LNCaP clone FGC (cell line): ENCODE measurements at places on chromosomes 5 and 9.

GRCh38 chr9:19193029-19193324 lies 37.5 kb upstream of the DENND4C start:
- no peak for DNase-seq

- DNase-seq: no peak
Measured at GRCh38 chr5:143101725-143102386, 301.6 kb downstream of the NR3C1 start.

DNA sequence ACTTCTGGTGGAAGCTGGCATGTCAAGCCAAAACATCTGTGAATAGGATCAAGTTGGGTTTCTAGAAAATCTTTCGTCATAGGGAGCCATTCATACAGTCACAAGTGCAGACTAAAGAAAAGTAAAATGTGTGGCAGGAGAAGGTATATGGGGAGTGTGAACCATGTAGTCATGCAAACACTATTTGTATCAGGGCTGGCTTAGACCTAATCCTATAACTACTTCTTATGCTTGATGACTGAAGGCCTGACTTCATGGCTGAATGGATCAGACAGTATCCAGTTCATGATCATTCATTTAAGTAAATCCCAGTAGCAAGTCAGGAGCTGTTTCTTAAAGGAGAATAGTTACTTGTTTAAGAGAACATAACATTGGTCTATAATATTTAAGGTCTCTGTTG lies 63.8 kb upstream of the DAPK1 start:
- no peak for DNase-seq

DNA sequence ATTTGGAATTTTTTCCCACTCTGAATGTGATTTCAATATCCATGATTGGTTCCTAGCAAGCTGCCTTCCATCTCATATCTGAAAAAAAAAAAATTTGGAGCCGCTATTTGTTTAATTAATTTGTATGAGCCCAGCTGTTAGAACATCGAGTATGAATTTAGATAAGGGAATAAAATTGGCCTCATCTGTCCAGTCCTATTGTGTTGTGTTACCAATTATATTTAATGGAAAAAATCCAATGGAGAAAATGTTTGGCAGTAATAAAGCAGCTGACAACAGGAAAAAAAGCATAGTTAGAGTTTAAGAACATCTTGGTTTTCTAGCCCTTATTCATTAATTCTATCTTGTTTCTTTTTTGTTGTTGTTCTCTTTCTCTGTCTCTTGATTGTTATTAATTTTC lies 735.6 kb upstream of the RIOK2 start:
- no peak for DNase-seq

DNA sequence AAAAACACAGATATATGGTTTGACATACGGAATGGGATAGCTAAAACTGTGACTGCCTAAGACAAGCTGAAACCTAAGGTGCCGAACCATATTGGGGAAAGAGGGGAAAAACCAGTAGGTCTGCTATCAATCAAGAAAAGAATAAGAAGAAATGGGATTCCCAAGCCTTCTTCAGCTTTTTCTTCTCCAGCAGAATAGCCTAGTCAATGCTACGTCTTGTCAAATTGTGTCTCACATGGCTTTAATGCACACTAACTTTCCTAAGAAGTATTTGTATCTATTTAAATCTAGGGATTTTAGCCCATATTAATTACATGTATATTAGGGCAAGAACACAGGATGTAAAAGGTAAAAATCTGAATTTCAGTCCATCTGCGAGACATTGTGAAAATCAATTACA lies 797 bp upstream of the FBXO38 start:
- no peak for DNase-seq

- no peak for DNase-seq
Measured at GRCh38 chr5:169160405-169160901, 140.5 kb downstream of the SLIT3 start.

- DNase-seq: no peak
Measured at GRCh38 chr5:16578474-16578883, 38.3 kb downstream of the RETREG1 start.

GRCh38 chr5:873328-873727 lies 19.3 kb downstream of the BRD9 start:
- DNase-seq: no peak

DNA sequence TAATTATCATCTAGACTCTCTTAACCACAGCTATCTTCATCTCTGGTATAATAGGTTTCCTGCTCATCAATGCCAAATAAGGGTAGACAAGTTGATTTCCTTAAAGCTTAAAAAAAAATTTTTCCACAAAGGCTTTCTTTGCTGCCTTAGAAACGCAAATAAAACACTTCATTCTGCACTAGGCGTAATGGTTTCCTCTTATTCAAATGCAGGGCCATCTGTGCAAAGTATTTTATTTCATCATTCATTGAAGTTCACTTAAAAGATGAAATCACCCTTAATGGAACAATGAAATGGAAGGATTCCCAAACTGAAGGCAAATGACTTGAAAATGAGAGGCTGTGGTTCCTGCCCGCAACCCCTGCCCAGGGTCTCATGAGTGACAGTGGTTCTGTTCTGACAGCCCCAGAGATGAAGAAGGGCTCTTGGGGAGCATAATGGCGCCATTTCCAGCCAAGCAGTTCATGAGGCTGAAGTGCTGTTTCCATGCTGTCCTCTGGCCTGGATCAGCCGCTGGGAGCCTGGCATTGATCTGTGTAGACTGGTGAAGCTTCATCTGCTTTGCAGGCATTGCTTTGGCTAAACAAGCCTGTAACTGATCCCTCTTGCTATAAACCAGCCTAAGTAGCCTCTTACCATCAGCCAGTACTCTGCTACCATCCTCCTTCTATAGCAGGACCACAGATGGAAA lies 276.9 kb upstream of the WWC1 start:
- no peak for DNase-seq

DNA sequence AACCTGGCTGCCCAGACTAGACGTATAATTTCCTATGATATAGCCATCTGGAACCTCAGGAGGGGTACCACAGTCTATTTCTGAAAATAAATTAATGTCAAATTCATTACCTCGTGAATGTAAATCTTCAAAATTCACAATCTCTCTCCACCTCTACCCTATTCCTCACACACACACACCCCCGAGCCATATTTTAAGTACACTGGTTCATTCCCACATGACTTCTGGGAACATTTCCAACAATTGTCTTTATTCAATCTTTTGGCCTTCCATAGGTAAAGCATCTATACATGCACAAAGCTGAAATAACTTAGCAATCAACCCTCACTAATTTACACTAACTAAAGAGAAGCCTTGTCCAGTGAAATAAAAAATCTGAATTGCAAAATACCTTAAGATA lies 32.7 kb downstream of the SUSD1 start:
- no peak for DNase-seq

GRCh38 chr5:145237843-145238242 lies 597.3 kb downstream of the PRELID2 start:
- DNase-seq: peak; percentile 22

DNA sequence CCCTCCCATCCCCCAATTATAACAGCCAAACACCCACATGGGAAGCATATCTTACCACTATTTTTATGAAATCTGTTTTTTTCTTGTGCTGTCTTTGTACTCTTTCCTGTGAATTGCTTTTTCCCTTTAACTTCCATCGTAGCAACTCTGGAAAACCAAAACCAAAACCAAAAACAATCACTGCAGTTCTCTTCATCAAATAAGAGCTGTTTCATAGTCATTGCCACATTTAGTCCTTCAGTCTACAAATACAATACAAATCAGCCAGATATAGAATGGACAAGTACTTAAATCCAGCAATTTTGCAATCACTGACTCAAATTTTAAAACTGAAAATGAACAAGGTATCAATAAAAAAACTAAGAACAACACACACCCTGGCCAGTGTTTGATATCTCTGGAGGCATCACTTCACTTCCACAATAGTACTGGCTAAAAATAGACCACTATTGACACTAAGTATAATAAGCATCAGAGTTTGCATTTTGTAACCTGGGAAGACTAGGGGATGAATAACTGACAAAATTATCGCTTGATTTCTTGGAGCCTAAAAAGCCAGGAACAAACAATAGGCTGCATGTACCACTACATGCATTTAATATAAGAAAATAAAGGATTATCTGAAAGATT lies 5.4 kb downstream of the PUM3 start:
- DNase-seq: no peak

- no peak for DNase-seq
Measured at GRCh38 chr9:37410969-37411785, 11.3 kb upstream of the GRHPR start.

GRCh38 chr9:34272101-34272541 lies 56.9 kb downstream of the KIF24 start:
- DNase-seq: no peak

DNA sequence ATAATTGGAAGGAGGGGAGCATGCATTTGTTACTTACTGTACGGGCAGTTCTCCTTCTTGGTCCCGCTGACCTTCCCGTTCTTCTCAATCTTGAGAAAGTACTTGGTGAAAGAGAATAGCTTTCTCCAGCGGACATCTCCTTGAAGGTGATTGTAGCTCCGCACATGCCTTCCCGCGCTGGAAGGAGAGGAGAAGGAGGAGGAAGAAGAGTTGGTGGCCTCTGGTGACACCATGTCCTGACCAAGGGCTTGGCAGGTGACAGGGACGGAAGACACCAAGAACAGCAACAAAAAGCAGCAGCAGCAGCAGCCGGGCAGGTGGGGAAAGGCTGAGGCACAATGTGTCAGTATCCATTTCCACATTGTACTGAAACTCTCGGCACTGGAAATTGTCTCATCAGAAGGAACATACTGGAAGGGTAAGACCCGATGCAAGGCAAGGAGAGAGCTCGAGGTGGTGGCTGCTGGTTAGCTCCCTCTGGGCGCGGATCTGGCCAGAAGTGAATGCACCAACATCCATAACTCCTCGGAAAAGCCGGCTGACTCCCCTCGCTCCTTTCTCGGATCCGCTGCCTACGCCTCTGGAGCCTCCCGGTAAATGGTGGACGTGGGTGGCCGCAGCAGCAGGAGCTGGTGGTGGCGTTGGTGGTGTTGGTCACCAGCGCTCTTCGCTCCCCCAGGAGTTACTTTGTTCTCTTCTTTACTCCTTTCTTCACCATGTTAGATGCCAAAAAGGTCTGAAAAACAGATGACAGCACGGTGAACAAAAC lies 715 bp downstream of the FGF10 start:
- no peak for DNase-seq

- no peak for DNase-seq
Measured at GRCh38 chr9:133169102-133169501, 5.4 kb upstream of the GBGT1 start.

DNA sequence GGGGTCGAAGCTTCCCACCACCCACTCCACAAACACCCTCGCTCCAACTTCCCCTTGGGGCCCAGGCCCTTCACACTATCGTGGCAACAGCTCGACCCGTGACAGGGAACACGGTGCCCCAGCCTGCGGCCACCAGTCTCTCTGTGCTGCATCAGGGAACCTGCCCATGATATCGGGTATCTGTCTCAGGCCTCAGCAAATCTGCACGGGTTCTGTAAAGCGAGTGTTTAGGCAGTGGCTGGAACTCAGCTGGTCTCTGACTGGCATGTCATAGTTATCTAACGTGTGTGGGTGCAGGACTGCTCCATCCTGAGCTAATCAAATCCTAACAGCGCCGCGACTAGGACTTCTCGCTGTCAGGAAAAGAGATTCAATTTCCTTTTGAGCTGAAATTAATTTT lies 42.9 kb downstream of the DBH start:
- no peak for DNase-seq
